ENCODE measurements at places on chromosomes 7 and 10.

DNA sequence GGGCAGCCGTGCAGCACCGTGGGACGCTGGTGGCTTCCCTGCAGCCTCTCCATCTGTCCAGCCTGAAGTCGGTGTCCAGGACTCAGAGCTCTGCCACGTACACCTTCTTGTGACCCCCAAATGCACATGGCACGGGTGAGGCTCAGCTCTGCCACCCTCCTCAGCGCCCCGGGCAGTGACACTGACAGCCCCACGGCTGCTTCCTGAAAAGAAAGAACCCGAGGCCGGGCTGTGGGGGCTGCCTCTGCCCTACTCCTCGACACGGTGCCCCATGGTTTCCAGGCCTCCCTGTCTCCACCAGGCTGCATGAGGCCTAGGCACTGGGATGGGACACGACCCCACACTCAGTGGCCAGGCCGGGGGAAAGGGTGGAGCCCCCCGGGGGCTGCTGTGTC is 13.7 kb downstream of the ADGRA1 start:
- no peak for DNase-seq

DNA sequence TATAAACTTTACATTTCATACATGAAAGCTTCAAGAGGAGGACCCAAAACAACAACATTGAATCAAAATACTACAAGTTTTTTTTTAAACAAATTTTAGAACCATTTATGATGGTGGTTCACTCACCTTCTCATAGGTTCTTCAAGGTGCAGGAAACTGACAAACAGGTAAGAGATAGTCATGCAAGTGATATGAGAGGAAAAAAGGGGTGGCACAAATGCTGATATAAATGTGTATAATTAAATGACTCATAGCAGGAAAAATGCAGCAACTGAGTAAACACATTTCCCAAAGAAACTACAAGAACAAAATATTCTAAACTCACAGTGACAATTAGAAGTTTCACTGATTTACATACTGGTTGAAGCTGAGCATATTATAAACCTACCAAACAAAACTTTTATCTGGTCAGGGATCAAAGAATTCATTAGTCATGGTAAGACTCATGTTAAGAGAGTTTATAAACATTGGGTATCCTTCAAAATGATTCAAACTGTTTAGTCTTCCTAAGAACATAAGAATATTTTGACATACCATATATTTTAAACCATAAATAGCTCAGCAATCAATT is 14.1 kb downstream of the ZWINT start:
- no peak for DNase-seq

- no peak for DNase-seq
Observed at GRCh38 chr10:68870061-68870460, 31.1 kb upstream of the DDX50 start.

- DNase-seq: peak; percentile 19
Observed at GRCh38 chr10:92573091-92573797, 649 bp downstream of the IDE start.

DNA sequence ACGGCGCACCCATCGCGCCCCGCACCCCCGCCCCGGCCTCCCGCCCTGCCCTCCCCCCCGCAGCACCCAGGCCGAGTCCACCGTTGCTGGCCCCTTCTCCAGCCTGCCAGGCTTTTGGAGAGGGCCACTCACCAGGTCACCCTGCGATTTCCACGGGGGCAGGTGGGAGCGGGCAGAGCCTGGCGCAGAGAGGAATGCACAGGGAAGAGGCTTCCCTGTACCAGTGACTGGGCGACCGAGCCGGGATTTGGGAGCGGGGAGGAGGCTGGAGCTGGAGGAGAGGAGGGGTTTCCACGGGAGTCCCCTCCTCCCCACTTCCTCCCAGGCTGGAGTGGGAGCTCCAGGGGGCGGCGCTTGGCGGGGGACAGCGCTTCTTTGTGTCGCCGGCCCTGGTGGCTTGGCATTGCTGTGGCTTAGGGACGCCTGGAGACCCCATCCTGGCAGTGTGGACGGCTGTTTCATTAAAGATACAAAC is 19.3 kb downstream of the TCAF1 start:
- DNase-seq: no peak

DNA sequence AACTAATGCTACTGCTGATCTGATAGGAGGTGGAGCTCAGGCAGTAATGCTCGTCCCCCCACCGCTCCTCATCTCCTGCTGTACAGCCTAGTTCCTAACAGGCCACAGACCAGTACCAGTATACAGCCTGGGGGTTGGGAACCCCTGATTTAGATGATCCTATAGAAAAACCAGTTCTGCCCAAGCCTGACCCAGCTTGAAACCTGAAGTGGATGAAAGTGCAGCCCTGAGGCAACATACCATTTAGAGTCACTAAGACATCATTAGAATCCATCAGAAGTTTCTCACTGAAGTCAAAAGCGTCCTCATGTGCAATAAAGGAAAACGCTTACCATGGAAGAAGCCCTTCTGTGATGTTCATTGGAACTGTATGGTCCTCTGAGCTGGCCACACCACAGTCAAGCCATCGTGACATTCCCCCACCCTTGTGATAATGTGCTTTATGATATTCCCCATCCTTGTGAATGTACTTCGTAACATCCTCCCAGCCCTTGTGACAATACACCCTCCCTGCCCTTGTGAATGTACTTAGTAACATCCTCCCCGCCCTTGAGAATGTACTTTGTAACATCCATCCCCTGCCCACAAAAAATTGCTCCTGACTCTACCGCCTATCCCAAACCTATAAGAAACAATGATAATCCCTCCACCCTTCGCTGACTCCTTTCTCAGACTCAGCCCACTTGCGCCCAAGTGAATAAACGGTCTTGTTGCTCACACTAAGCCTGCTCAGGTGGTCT is 65.9 kb upstream of the HECTD2 start:
- DNase-seq: no peak

DNA sequence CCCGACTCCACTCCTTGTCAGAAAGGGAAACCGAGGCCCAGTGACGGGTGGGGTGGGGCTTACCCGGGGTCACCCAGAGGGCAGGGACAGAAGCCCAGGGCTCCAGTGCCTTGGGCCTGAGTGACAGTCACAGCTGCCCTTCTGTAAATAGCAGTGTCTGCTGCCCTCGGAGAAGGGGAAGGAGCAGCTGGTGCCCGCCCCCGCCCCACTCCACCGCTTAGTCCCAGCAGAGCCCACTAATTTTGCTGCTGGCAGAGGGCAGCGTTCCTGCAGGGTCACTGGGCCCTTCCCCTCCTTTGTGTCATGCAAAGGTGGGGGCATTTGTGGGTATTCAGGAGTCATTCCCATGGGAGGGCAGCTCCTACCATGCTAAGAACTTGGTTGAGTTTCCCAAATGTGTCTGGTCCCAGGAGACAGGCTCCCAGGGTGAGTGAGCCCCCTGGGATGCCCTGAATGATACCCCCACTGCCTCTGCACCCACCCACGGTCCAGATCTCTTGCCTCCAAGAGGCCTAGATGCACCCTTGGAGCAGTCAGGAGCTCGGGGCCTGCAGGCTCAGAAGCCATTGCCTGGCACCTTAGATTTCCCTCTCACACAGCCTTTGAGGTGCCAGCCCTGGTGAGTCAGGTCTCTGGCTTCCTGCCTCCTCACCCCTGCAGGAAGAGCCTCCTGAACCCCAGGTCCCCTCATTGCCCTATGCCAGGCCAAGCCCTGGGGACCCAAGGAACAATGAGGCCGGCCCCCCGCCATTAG is 17.2 kb downstream of the SH2B2 start:
- DNase-seq: no peak

DNA sequence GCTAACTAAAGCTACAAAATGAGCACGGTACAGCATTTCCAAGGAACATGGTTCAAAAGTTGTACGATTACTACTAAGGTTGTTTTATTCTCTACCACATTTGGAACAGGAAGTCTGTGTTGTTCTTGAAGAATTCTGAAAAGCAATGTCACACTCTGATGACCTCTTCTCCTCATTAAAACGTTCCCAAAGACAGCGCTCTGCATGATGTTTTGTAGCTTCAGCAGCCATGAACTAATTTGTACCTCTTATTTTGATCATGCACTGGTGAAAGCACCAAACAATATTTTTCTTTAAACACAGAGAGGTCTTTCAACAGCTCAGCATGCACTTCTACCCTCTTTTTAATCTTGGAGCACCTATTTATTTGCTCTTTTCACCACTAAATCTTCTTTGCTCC is 75.0 kb upstream of the TES start:
- no peak for DNase-seq

- no peak for DNase-seq
Observed at GRCh38 chr10:62993121-62993520, 140.0 kb upstream of the NRBF2 start.

GRCh38 chr10:133358162-133358924 is 524 bp upstream of the FUOM start:
- no peak for DNase-seq

GRCh38 chr7:125090596-125090995 is 161.0 kb upstream of the POT1 start:
- no peak for DNase-seq

GRCh38 chr10:48466611-48467240 is 138.1 kb downstream of the ARHGAP22 start:
- no peak for DNase-seq

GRCh38 chr7:151705636-151706276 is 171.2 kb downstream of the PRKAG2 start:
- DNase-seq: no peak

DNA sequence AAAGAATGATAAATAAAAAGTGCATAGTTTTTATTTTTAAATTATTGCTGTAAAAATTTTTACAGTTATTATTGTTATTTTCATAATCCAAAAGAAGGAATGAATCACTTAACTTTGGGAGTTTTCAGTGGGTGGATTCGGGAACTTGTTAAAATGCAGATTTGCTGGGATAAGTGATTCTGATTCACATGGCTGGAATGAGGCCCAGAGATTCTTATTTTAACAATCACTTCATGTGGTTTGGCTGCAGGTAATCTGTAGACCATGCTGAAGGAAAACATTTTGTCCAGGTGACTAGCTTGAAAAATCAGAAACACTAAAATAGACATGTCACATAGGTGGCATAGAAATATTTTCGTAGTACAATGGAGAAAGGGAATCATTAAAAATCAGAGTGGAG is 13.9 kb downstream of the CROT start:
- DNase-seq: no peak

DNA sequence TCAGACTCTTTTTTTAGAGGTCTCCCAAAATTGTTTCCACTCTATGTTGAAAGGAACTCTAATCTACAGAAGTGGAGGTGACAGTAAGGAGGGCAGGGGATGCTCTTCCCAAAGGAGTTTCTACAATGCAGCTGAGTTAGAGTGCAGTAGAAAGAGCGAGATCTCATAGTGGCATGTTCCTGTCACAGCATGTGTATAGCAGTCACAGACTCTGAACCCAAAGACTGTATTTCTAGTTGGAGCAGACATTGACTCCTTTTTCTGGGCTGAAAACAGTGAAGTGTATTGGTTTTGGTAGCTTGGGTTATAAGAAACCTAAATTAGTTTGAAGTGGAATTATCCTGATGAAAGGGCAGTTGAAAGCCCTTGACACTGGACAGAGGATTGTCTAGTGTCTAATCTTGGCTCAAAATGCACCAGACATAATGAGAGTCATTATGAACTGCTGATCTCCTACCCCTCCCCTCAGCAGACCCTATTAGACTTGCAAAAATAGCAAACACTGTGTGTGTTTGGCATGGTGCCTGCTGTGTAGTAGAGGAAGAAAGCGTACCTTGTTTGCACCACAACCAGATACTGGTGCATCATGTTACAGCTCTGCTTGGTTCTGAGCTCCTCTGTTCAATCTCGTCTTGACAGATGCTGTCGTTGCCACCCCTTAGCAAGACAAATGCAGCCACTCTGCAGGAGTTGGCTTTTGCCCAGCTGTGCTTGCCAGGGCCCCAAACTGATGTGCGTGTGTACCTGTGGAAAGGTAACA is 336.0 kb downstream of the AUTS2 start:
- DNase-seq: no peak

- no peak for DNase-seq
Observed at GRCh38 chr10:97065128-97065527, 120.6 kb downstream of the SLIT1 start.

- DNase-seq: no peak
Observed at GRCh38 chr10:74249865-74250264, 98.8 kb downstream of the ADK start.

DNA sequence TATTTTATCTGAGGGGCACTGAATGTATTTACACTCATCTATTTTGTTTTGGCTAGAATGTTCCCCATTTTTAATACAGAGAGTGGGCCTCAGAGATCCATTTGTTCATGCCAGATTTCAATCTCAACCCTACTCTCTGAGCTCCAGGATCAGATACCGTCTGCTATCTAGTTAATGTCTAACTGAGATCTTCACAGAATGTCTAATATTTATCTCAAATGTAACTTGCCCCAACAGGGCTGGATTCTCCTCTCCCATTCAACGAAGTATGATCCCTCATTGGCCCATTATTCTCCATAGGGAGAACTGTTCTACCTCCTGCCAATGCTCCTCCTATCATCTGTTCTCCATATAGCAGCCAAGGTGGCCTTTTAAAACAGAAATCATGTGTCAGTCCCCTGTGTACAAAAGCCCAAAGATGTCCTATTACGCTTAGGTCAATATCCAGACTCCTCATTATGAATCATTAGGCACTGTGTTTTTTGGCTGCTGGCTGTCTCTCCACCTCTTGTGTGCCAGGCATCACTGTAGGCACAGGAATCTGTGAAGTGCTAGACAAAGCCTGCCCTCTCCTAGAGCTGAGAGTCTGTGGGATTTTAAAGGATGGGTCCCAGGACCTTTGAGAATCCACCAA is 169.3 kb upstream of the AGK start:
- no peak for DNase-seq

GRCh38 chr7:45625714-45626440 is 51.7 kb downstream of the ADCY1 start:
- DNase-seq: no peak

GRCh38 chr10:101563007-101563406 is 25.1 kb downstream of the POLL start:
- DNase-seq: no peak

- DNase-seq: no peak
Observed at GRCh38 chr10:113005380-113005779, 55.3 kb downstream of the TCF7L2 start.

- no peak for DNase-seq
Observed at GRCh38 chr7:50336894-50337703, 32.6 kb downstream of the IKZF1 start.

- no peak for DNase-seq
Observed at GRCh38 chr10:112981553-112981952, 31.5 kb downstream of the TCF7L2 start.

- DNase-seq: peak; percentile 8
Observed at GRCh38 chr7:151086802-151087244, 548 bp downstream of the AGAP3 start.

DNA sequence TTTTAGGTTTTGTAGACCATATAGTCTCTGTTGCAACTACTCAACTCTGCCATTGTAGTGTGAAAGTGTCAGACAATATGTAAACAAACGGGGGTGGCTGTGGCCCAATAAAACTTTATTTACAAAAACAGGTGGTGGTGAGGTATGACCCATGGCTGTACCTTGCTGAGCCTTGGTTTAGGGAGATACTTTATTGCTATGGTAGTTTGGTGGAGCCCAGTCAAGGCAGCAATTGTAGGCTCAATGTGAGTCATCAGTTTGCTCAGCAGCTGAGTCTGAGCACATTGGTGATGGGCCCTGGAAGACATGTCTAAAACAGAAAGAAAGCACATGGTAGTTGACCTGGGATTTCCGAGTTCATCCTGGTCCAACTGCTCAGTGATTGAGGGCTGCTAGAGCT is 242.5 kb downstream of the REEP3 start:
- DNase-seq: no peak

GRCh38 chr10:67772894-67773511 is 65.0 kb downstream of the DNAJC12 start:
- DNase-seq: no peak

- no peak for DNase-seq
Observed at GRCh38 chr7:29987083-29987482, 2.5 kb downstream of the SCRN1 start.

All from activated effector memory CD4-positive, alpha-beta T cell treated with Interleukin-2 at 50 U/mL for 16 hours (primary cell).